ENCODE measurements at places on chromosomes 5 and 9.

DNA sequence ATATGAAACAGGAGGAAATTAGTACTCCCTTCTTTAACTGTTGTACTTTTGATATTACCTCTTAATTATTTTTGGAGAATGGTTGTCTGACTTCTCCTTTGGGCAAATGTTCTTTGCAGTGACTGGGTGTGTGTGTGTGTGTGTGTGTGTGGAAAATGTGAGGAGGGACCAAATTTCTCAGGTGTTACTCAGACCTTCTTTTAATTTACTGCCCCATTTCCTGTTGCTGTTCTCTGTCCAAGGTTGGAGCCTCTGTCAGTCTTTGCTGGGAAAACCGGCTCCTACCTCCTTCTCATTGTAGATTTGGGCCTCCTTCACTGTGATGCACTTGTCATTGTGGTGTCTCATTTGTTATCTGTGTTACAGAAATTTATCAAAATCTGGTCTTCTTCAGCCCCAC is 68.4 kb downstream of the PBX3 start:
- DNase-seq: no peak

GRCh38 chr5:150404121-150404520 is 8.6 kb downstream of the CD74 start:
- DNase-seq: no peak

- no peak for DNase-seq
Observed at GRCh38 chr9:132160802-132161742, 786 bp upstream of the NTNG2 start.

DNA sequence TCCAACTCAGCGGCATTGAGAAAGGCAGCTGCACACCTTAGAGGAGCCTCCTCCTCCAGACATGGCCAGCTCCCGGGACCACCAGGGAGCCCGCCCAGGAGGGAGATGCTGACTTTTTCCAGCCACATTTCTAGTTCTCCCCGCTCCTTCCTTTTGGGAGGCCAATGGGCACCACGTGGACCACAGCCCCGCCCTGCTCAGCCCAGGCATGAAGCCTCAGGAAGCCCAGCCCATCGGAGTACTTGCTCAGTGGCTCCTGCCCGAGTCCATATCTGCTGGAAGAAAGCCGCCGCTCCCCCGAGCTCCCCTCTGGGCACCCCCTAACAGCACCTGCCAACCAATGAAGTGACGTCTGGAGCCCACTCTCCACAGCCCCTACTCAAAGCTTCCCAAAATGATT is 52.4 kb downstream of the SMIM23 start:
- no peak for DNase-seq

DNA sequence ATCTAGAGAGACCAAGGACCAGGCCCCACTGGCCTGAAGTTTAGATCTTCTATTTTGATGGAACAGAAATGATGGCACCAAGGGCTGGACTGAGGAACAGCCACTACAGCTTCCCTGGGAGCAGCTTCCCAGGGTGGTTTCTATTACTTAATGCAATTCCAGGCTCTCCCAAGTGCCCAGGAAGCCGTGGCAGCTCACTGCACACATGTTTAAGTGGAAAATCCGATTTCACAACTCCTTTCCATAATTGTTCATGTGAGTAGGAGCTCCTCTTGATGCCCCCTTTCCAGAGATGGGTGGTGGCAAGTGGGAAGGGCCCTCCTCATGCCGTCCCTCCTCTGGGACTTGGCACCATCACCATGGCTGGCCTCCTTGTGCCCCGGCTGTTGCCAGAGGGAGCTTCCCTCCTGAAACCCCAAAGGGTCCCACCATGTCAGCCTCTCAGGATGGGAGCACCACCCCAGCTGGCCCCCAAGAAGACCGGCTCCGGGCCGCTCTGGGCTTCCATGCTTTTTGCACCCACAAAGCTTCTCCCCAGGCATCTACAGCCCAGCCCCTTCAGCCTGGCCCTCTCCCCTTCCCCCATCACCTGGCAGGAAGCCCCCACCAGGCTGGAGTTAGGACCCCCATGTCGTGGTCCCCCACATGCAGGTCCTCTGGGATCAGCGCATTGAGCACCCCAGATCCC is 9.1 kb upstream of the UBAC1 start:
- DNase-seq: no peak

DNA sequence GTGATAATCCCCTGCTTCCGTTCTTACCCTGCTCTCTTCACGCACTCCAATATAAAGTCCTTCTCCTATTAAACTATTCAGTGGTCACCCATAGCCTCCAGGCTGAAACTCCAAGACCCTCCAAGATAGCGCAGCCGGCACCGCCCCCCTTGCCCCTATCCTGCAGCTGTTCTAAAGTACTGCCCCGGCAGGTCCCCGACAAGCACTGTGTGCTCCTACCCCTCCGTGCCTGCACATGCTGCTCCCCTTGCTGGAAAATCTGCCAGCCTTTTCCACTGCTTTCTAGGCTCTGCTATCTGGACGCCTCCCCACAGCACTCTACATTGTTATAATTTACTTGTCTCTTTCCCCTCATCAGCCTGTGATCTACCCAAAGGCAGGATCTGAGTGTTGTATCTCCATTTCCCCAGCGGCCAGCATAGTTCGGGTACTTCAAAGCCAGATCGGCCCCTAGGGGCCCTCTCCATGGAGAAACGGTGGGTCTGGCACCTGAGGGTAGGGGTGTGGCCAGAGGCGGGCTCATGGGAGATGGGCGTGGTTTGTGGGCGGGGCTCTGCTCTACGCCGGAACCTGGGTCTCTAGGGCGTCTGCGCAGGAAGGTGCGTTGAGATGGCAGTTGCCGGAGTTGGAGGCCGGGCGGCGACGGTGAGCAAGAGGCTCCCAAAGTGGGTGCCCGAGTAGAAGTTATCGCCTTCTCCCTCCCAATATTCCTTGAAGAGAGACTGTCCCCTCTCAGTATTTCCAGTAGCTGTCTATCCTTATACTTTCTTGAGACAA is 83.5 kb upstream of the RUSC2 start:
- no peak for DNase-seq
